ENCODE measurements at places on chromosomes 5 and 9.

GRCh38 chr5:152472083-152472482 is 67.0 kb upstream of the NMUR2 start:
- DNase-seq: no peak

- DNase-seq: no peak
Measured at GRCh38 chr5:174491761-174492350, 232.5 kb upstream of the MSX2 start.

DNA sequence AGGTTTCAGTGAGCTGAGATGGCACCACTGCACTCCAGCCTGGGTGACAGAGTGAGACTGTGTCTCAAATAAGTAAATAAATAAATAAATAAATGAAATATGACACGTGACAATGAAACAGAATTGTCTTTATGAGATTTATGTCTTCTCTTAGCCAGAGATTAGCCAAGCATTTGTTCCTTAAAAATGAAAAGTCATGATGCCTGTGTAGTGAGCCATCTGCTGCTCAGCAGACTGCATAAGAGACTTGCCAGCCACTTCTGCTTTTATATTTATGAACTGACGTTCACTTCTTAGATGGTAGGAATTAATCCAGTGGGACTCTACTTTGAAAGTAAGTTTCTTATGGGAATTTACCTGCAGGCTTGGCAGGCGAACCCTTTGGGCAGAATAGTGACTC is 227.4 kb downstream of the NR3C1 start:
- DNase-seq: no peak

GRCh38 chr9:110427497-110428104 is 89.9 kb upstream of the TXNDC8 start:
- no peak for DNase-seq

GRCh38 chr5:11602298-11602697 is 301.9 kb downstream of the CTNND2 start:
- no peak for DNase-seq

- DNase-seq: no peak
Measured at GRCh38 chr9:129278391-129279237, 100.6 kb upstream of the IER5L start.

GRCh38 chr9:109269081-109269480 is 51.8 kb downstream of the EPB41L4B start:
- DNase-seq: no peak

- DNase-seq: no peak
Measured at GRCh38 chr5:59845730-59846129, 47.8 kb downstream of the PDE4D start.

DNA sequence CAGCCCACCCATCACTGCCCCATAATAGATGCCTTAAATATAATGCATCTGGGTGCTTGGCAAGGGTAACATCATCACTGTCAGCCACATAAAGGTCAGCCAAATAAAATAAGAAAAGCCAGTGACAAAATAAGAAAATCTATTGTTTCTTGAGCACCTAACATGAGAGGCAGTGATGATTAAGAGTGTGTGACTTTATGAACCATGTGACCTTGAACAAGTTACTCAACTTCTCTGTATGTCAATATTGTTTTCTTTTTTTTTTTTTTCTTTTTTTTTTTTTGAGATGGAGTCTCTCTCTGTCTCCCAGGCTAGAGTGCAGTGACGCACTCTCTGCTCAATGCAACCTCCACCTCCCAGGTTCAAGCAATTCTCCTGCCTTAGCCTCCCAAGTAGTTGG is 98.7 kb downstream of the CDK5RAP2 start:
- no peak for DNase-seq

GRCh38 chr5:140570058-140570457 is 5.4 kb downstream of the SLC35A4 start:
- DNase-seq: no peak

DNA sequence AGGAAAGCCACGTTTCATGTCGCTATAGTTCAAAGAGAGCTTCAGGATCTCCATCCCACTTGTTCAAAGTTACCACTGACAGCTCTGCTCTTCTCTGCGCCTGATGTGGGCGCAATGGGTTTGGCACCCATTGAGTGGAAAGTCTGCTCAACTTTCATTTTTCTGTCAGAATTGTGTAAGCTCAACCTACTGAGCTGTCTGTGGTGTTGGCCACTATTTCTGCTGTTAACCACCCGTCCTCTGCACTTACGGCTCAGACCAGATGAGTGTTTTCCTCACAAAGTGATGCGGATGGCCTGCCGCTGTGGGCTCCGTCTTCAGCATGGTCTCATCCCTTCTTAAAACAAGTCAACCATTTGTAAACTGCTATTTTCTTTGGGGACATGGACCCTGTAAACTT is 131.2 kb downstream of the WNK2 start:
- no peak for DNase-seq

GRCh38 chr5:179288101-179288808 is 57.0 kb downstream of the ADAMTS2 start:
- no peak for DNase-seq

GRCh38 chr9:114249424-114250234 is 73.3 kb upstream of the ORM1 start:
- no peak for DNase-seq

DNA sequence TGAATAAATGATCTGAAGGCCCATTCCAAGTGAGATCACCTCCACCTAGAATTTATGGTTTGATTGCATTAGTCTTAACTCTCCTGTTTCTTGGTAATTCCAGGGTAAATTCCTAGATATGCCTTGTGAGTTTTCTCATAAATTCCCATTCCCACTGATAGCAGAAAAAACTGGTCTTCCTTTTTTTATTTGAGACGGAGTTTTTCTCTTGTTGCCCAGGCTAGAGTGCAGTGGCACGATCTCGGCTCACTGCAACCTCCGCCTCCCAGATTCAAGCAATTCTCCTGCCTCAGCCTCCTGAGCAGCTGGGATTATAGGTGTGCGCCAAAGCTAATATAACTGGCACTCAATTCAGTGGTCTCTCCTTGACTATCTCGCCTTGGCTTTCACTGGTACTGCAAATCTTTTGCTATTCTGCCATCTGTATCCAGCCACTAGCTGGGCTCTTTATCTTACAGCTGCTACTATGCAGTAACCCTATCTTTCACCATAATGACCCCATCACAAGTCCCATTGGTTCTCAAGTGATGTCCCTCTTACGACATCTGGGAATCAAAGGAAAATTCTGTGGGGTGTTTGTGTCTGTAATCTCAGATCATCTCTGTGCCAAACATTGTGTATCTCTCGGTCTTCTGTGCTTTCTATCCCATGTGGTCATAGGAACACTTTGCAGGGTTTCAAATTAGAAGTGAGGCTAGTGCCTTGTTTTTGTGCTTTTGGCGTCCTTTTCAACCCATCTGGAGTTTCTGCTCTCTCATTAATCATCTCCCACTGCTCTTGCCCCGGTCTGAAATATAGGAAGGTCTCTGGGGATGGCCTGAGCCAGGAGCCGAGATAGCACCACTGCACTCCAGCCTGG is 14.4 kb downstream of the HNRNPK start:
- DNase-seq: no peak

DNA sequence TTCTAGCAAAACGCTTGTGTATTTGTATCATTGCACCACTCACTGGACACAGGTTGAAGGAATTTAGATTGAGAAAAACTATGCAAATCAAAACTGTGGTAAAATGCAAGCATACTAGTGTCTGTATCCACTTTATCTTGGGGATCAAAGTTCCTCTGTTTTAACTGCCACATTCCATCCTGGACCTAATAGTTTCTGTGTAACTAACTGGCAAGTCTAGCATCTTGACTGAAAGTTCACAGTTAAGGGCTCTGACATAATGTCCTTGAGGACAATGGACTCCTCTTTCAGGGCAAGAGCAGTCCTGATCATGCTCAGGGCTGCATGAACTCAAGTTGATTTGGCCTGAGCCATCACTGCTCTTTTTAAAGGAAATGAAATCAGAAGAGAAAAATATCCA is 30.7 kb downstream of the NFIB start:
- no peak for DNase-seq

GRCh38 chr5:140734354-140734753 is 34.1 kb downstream of the ZMAT2 start:
- DNase-seq: no peak

GRCh38 chr9:121445986-121446385 is 53.7 kb downstream of the GGTA1 start:
- DNase-seq: no peak

DNA sequence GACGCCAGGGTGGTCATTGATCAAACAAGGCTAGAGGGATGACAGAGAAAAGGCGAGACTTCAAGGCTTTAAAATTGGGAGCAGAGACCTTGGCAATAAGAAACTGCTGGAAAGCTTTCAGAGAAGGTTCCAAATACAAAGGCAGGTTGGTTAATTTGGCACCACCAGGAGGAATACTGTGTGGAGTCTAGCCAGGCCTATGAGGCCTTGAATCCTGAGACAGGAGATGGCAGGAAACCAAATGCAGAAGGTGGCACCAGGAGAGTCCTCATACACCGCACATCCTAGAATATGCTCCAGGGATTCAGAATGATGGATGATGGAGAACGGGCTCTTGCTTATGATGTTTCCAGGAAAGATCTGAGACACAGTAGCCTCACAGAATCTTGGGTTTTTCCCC is 90.0 kb downstream of the MCTP1 start:
- no peak for DNase-seq

DNA sequence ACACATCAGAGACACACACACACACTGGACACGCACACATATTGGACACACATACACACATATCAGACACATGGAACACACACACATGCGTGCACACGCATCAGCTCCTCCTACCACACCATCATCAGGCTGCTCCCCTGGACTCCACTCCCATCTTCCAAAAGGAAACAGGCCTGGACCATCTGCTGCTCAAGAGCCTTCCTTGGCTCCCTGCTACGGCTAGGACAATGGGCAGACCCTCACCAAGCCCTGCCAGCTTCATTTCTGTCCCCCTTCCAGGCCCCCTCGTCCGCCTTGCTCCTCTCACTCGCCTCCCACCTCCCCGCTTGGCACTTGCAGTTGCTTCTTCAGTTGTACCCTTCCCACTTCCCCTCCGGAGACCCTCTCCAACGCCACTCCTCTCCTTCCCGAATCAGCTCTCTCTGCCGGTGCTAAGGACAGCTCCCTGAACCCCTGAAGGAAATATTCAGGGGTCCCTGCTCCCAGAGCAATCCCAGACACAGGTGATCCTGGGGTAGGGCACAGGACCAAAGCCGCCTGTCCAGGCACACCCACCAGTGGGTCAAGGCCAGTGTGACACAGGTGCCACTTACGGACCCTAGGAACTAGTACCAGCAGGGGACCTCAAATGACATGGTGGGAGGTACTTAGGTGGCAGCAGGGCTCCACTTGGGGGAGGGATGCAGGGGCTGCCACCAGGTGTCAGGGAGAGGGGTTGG is 12.1 kb upstream of the LAMC3 start:
- DNase-seq: no peak

DNA sequence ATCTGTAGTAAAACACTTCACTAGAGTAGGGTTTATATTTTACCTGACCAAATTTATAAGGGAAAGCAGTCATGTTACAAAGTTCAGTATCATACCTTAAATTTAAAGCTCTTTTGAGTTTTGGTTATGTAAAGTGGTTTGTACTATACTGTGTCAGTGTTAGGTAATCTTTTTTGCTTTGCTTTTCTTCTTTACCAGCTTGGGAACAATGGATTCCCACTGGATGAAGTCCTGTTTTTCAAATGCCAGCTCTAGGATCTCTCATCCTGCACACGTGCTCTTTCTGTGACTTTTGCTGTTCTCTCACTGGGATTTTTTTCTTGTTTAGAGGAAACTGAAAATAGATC is 15.9 kb downstream of the CYSTM1 start:
- no peak for DNase-seq

DNA sequence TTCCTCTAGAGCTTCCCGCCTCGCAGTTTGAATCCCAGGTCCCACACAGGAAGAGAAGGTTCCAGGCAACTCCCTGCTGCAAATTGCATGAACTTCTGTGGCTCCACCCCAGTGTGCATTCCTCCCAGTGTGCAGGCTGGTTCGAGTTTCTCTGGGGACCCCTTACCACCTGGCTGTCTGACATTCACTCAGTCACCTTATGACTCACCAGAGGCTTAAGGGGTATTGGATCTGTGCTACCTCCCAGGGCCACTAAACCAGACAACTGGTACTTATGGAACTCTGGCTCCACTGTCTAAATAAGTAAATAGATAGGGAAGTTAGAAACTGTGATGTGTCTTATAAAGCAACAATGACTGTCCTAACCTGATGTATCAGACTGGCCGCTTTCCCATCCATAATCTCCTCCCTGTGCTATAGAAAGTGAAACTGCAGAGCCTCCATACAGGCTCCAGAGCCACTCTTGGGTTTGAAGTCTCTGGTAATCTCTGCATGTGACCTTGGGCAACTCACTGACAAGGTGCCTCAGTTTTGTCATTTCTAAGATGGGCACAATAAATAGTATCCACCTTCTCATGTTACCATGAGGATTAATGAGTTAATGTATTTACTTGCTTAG is 720.6 kb downstream of the SEMA5A start:
- DNase-seq: no peak

- no peak for DNase-seq
Measured at GRCh38 chr5:131615957-131616356, 19.1 kb downstream of the RAPGEF6 start.

DNA sequence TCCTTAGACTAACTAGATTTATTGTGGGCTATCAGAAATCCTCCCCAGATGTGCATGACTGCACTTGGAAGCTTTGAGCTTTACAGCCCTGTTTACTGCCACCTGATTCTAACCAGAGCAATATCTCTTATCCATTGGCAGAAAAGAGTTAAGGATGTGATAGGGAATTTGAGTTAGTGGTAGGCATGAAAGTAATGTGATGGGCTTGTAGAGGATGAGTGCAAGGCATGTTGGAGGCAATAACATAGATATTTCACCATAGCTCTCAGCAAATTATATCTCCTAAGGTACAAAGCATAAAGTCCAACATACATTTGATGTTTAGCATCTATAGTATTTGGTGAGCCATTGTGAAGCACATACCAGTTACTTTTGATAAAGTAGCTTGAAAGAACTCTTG is 103.8 kb downstream of the INVS start:
- no peak for DNase-seq

DNA sequence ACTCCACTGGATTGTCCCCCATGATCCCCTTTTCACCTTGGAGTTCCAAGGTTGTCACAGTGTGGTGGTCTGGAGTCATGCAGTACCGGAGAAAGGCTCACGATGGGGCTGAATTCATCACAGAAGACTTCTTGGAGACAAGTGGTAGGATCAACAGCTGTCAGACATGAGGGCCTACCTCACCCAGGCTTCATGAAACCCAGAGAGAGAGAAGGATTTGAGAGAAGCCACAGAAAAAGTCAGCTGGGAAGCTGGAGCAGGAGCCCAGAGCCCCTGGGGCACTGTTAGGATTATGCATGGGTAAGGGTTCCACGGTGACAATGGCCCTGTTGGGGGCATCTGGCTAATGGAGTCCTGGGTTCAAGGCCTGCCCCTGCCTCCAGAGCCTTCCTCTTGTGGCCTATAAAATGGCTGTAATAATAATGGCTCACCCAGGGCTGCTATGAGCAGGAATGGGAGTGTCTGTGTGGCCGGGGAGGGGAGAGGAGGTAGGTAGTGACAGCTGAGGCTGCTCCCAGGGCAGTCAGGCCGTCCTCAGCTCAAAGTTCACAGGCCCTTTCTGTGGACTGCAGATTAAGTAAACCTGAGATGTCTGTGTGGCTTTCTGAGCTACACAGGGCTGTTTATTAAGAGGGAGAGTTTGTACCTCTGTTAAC is 910 bp downstream of the TRIM14 start:
- DNase-seq: no peak

GRCh38 chr5:171544913-171545765 is 125.7 kb downstream of the FGF18 start:
- DNase-seq: no peak

All from stimulated activated CD4-positive, alpha-beta T cell treated with anti-CD3 and anti-CD28 coated beads, TNF-alpha, amount 100 ng/mL, for 1 hour (primary cell).